ENCODE measurements at places on chromosomes 3 and 15. TPM values are rescaled to one million over a fixed set of nuclear protein-coding genes. Genes with fewer than 3 reads are reported as not detected.

The ICE2 gene
- total RNA-seq: 20.3 TPM

The ACTC1 gene
- not detected for total RNA-seq

The DNAH12 gene
- 0.20 TPM for total RNA-seq

The SKOR1 gene
- total RNA-seq: not detected

The DNAH1 gene
- 8.8 TPM for total RNA-seq

The AHSG gene
- not detected for total RNA-seq

The TM4SF1 gene
- 277 TPM for total RNA-seq

The PLA2G4D gene
- not detected for total RNA-seq

The DIPK2A gene
- total RNA-seq: 40.8 TPM

The CFAP20DC gene
- 0.06 TPM for total RNA-seq

The ITIH1 gene
- not detected for total RNA-seq

The SLC2A2 gene
- not detected for total RNA-seq

The APOD gene
- total RNA-seq: 67.7 TPM

The B3GALNT1 gene
- 12.4 TPM for total RNA-seq

The SAMMSON gene
- not detected for total RNA-seq

The CFAP100 gene
- not detected for total RNA-seq

The GPR62 gene
- not detected for total RNA-seq

The ATP13A3 gene
- total RNA-seq: 188 TPM
